Effector memory CD8-positive, alpha-beta T cell (primary cell): ENCODE measurements at places on chromosomes 1 and 21.

DNA sequence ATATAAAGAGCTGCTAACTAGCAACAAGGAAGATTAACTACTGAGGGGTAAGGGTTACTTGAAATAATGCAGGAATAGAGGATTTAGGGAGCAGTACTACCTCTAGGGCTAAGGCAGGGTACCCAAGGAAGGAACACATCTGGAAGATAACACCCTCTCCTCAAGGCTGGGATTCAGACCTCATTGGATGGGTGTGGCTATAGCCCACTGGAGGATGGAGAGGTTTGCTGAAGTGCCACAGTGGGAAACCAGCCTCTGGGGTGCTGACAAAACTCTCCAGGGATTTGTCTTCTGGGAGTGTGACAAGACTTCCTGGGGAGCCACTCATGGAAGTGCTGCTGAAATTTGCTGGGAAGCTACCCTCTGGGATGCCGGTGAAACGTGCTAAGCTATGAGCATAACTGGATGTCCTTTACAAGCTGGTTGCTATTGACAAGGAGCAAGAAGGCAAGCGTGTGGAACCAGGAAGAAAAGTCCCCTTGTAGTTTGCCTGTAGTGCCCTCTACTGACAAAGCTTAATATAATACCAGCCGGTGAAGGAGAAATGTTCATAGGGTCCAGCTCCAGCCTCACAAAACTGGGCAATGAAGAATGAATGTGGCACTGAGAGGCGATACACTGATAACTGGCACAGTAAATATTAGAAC, 122.8 kb upstream of the USP24 start:
- DNase-seq, result peak; percentile 9

DNA sequence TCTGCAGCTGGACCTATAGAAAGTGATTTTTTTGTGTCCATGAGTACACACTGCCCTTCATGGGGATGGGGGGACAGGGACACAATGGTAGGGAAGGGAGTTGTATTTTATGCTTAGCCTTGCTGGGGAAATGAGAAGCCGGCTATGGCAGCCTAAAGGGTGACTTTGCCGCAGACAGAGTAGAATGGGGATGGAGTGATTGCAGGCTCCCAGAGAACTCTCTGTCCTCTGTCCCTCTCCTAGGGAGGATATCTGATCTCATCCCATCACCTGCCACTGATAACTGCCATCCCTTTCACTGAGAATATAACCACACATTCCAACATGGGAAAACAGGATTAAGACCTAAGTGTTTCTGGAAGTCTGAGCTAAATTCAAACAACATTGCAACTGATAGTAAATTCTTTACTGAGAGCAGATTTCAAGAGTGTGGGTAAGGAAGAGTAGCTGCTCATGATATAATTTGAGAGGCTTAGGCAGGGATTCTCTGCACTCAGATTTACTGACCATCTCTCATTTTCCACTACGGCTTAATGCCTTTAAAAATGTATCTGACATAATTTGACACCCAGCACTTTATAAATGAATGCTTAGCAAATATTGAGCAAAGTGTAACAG, 13.9 kb downstream of the SH2D1B start:
- DNase-seq, result no peak

GRCh38 chr1:207603777-207604176, 41.2 kb upstream of the CR1L start:
- DNase-seq, result no peak

DNA sequence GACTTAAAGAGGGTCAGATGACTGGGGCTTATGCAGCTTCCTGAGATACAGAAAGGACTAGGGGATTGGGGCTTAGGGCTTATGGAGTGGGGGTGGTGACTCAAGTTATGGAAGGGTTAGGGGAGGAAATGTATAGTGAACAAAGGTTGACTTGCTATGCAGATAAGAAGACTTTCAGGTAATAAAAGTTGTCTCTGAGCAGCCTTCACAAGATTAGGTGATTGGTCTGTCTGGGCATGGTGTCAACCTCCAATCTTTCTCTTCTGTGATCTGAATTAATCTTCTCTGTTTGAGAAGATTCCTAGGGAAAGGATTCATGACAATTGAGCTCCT, 436.5 kb downstream of the SIPA1L2 start:
- DNase-seq, result no peak

DNA sequence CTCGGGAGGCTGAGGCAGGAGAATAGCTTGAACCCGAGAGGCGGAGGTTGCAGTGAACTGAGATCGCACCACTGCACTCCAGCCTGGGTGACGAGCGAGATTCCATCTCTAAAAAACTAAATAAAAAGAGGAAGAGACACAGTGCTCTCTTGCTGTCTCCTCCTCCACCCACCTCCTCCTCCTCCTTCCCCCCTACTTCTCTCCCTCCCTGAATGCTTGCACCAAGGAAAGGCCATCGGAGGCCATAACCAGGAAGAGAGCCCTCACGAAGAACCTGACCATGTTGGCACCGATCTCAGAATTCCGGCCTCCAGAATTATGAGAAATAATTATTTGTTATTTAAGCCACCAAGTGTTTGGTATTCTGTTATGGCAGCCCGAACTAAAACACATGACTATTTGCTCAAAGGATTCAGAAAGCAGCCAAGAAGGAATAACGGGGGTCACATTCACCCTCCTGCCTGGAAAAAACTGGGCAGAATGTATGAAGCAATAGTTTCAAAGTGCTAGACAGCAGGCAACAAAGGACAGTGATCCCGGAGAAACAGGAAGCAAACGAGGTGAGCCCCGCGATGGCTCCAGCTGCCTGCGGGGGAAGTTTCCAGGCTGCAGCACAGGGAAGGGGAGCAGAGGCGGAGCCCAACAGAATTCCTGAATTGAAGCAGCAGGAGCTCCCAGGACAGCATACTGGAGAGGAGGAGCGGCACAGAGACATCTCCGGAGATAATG, 35.8 kb downstream of the LDLRAD1 start:
- no peak for DNase-seq

GRCh38 chr21:17436626-17437111, 76.2 kb upstream of the CXADR start:
- no peak for DNase-seq
